ENCODE measurements at places on chromosomes 6 and 20. TPM values are rescaled to one million over a fixed set of nuclear protein-coding genes. Genes with fewer than 3 reads are reported as not detected.

Gene DDR1
- 37.9 TPM for total RNA-seq

GRCh38 chr6:145206247-145206907 is 528.9 kb downstream of the EPM2A start:
- DNase-seq: no peak

GRCh38 chr20:2149507-2149906 is 47.9 kb downstream of the STK35 start:
- no peak for DNase-seq

DNA sequence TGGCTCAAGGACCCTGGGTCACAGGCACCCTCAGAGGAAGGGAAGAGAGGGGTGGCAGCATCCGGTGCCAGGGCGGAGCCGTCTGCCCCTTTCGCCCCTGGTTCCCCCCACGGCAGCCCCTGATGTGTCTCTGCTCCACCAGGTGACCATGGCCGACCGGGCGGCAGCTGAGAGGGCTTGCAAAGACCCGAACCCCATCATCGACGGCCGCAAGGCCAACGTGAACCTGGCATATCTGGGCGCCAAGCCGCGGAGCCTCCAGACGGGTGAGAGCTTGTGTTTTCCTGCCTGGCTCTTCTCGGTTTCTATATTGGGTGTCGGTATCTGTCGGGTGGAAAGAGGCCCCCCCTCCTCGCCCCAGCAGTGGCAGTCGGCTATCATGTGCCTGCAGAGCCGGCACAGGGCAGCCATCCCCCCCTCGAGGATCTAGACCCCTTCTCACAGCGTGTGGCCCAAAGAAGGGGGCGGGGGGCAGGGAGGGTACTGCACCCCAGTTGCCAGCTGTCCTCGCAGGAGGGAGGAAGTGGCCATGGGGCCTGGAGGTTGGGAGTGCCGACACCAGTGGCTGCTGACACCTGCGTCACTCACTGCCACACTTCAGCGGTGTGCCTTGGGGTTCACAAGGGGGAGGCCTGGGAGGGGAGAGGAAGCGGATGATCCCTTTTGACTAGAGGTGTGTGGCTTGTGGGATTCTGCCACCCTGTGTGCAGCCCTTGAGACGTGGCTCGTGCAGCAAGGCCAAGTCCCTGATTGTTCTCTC is 1.5 kb downstream of the RBM38 start:
- DNase-seq: peak; percentile 61

Gene NRSN1
- not detected for total RNA-seq

Gene ACOT8
- total RNA-seq: 28.5 TPM

- DNase-seq: peak; percentile 77
Measured at GRCh38 chr6:150687508-150687907, 87.8 kb downstream of the PLEKHG1 start.

DNA sequence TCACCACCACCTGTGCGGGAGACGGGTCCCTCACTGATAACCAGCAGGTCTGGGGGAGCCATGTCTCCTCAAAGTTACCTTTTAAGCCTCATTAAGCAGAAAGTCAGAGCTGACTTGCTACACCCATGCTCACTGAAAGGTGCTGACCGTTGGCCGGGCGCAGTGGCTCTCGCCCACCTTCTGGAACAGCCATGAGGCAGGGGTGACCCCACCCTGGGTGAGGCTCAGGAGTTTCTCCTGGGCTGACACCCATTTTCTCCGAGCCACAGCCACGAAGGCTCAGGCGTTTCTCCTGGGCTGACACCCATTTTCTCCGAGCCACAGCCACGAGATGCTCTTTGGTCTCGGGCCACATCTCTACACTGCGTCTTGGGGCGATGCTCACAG is 10.2 kb downstream of the BHLHE23 start:
- peak; percentile 0 for DNase-seq

GRCh38 chr6:143692696-143693095 is 14.9 kb downstream of the PHACTR2 start:
- DNase-seq: no peak

Data from heart right ventricle (tissue), 16 donors.